ENCODE measurements at places on chromosomes 5 and 9.

DNA sequence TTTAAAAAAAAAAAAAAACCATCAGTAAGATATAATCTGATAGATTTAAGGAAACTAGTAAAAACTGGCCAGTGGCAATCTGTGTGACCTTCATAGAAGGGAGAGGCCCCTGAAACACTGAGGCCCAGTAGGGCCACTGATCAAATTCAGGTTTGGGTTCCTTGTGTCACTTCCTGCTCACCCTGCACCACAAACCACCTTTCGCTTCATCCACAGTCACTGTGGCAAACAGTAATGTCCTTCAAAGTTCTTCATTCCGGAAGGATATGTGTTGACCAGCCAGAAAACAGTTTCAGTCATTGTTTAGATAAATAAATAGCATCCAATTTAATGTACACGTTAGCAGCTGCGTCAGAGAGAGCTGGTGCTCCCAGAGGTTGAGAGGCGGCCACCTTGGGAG lies 222.1 kb downstream of the CFAP90 start:
- no peak for DNase-seq

GRCh38 chr5:64899838-64900237 lies 131.1 kb downstream of the CWC27 start:
- DNase-seq: no peak

- DNase-seq: no peak
Observed at GRCh38 chr9:87285183-87285850, 212.3 kb upstream of the DAPK1 start.

DNA sequence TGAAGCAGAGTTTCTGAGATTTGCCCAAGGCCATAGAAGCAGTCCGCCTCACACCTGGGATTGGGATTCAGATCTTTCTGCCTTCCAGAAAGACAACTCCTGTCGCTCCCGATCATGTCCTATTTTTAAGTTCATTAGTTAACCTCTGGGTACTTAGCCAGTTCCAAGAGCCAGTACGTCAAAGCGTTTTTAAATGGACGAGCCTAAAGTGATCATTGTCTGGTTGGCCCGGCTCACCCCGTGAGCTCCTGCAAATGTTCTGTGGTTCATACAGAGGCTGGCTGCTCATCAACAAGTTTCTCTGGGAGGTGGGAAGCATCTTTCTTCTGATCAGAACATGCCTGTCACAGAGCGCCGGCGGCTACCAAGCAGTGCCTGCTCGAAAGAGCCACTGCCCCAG lies 554.5 kb upstream of the WWC1 start:
- DNase-seq: no peak

DNA sequence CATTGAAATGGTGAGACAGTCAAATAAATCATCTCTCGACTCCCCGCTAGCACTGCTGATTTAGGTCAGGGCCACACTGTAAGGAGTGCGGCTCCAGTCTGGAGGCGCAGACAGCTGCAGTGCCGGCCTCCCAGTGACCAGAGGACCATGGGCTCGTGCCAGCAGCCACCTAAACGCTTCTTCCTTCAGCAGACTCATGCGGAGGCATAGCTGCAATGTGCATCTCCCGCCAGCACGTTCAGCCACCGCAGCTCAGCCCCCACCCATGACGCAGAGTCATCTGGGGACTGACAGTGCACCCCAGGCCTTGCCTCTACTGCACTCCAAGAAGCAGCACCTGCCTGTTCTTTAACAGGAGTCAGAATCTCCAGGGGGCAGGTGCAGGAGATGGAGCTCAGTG lies 13.6 kb upstream of the MAPK9 start:
- no peak for DNase-seq

- DNase-seq: no peak
Observed at GRCh38 chr5:133478199-133478985, 133.9 kb downstream of the FSTL4 start.

- DNase-seq: no peak
Observed at GRCh38 chr5:120386981-120387380, 77.1 kb upstream of the PRR16 start.

DNA sequence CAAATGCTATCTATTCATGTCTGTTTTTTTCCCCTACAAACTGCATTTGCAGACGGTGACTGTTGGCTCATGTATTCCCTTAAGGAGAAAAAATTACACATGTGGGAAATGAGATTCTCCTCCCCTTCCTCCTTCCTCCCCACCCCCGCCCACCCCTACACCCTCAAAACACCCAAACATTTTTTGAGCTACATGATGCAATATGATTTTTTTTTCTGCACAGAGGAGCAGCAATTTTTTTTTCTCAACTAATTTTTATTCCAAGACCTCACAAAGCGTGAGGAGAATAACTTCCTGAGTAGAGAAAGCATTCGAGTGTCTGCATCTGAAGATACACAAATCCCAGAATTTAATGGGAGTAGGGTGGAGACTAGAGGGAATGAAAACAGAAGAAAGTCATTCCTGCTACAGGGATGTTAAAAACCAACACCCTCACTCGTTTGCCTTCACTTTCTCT lies 118.1 kb downstream of the PRDM6 start:
- no peak for DNase-seq

DNA sequence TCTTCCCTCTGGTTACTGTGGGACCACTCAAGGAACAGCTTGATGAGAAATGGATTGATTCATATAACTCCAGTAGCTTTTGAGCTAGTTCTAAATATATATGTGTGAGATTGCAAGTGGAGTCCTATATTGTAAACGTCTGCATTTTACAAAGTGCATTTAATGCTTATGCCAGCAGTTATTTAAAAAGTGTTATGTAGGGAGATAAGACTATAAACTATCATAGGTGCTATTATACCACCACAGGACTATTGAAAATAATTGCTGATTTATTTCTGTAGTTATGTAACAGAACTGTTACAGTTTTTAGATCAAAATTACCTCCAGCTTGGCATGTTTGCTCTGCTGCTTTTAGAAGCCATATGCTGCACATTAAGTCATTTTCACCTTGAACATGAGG lies 36.2 kb downstream of the PTCD2 start:
- DNase-seq: no peak

GRCh38 chr5:165149431-165149830 lies 1644.0 kb downstream of the MAT2B start:
- no peak for DNase-seq

- no peak for DNase-seq
Observed at GRCh38 chr9:13146840-13147239, 132.7 kb downstream of the MPDZ start.

DNA sequence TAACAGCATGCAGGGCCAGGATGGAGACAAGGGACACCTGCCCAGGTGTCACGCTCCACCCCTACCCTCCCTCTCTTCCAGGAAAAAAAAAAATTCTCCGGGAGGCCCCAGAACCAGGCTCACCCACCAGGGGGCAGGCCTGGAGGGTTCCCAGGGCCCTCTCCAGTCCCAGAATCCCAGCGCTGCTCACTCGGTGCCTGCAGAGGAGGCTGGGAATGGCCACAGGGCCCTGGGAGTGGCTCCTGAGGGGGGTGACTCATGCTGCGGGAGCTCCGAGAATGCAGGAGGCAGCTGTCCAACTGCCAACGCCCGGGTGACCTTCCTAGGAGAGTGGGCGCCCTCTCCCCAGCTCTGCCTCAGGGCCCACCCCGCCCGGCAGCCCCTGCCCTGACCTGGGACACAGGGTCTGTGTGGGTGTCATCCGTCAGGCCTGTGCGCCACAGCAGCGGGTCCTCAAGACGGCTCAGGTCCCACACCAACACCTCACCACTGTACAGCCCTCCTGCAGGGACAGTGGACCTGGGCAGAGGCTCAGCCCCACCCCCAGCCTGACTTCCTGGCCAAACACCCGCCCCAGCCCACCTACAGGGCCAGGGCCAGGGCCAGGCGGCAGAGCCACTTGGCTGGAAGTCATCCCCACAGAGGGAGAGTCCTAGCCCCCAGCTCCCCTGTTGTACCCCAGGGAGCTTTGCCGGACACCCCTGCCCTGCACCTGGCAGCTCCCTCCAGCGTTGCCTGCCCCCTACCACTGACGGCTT lies 21.2 kb downstream of the DYNC2I2 start:
- DNase-seq: peak; percentile 94

DNA sequence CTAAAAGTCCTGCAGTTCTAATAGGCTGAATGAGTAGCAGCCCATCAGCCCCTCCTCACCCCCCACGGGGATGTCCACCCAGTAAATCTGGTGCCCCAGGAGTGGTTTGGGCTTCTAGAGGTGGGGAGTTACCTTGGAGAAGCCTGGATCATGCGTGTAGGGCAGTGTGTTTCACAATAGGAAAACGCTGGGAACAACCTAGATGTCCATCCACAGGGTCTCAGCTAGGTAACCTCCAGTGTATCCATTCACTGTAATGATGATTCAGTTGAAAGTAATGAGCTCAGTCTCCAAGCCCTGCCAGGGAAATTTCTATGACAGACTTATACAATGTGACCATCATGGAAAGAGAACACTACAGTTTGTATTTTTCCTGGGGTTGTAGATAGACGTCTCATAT lies 51.8 kb downstream of the NDST1 start:
- DNase-seq: peak; percentile 17

- no peak for DNase-seq
Observed at GRCh38 chr5:18244309-18244708, 610.0 kb downstream of the TAF11L14 start.

DNA sequence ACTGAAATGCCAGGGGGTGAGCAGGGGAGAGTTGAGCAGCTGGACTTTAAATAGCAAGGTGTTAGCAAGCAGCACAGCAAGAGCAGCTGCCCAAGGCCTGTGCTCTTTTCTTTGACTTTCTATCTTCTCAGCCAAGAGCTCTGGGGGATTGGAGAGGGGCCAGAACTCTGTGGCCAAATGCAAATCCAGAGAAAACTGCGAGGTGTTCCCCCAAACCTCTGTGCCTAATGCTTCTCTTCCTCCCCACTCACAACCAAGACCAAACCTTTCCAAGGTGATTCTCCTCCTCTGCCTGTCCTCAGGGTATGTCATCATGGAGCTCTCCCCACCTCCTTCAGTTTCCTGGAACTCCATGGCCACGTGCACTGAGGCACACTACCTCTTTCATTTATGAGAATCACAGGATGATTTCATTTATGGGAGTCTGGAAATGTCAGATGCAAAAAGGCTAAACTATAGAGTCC lies 118.7 kb upstream of the WWC1 start:
- no peak for DNase-seq

DNA sequence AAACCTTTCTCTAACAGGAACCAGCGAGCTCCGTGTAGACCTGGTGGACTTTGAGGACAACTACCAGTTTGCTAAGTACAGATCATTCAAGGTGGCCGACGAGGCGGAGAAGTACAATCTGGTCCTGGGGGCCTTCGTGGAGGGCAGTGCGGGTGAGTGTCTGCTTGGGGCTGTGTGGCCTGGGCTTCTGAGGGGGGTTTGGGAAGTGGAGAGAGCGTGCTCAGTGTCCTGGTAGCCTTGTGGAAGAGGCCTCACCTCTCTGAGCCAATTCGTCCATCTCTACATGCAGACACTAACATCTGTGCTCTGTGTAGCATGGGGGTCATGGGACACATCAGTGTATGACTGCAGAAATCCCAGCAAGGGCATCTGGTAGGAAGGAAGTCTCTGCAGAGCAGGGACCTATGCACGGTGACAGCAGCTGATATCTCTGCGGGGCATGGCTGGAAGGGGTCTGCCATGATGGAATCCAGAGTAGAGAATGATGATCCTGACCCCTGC lies 5.9 kb downstream of the FCN2 start:
- DNase-seq: no peak

DNA sequence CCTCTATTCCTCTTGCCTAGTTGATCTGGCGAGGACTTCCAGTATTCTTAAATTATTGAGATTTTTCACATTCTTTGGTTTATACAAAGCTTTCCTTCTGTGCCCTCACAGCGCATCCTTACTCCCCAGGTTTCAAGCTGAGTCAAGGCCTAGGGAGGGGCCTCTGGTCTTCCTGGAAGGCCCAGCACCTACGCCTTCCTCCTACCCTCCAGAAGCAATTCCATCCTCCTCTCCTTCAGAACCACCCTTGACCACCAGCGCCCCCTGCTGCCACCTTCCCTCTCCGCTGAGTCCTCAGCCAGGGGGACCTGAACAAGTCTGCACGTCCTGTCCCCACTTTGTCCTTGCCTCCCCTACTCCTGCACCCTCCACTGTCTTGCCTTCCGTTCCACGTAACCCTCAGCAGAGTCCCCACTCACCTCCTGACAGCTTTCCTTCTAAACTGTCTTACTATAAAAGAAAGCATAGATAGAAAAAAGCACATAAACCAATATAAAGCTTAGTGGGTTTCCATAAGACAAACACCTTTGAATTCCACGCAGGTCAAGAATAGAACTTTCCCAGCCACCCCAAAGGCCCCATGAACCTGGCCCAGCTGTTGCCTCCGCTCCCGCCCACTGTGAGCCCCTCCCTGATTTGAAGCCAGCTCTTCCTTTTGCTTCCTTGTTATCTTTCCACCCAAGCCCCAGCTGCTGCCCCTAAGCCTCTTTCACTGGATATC lies 63.0 kb upstream of the CTSL start:
- DNase-seq: peak; percentile 23

DNA sequence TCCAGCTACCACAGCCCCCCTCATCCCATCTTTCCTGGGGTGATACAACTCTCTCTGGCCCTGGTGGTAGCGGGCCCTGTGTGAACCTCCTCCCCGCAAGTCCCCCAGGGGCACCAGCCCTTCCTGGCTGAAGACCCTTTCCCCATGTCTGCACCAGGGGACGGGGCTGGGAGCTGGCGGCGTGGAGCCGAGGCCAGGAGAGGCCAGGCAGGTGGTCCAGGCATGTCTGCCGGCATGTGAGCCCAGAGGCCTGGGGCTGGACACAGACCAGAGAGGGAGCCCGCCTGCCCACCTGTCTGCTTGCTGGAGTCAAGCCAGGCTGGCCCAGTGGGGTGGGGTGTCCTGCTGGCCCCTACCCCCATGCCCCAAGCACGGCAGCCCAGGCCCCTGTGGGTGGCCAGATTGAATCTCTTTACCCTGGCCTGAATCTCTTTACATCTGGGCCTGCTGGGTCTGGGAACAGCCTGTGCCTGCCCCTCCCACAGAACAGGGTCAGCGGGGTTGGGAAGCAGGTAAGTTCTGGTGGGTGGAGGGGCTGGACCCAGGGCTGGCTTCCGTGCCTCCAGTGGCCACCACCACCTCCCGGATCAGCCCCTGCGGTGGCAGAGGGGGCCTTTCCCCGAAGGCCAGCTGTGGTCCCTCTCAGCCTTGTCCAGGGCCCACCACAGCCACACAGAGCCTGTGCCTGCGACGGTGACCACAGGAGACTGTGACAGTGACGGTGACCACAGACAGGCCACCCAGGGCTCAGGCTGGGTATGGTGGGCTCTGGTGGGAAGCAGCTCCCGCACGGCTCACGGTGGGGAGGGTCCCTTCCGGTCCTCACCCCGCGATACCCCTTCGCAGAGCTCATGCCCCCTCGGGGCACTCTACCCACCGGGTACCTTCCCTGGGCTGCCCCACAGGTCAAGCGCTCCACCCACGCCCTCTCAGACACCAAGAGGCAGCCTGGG lies 7.1 kb downstream of the LCN12 start:
- no peak for DNase-seq

DNA sequence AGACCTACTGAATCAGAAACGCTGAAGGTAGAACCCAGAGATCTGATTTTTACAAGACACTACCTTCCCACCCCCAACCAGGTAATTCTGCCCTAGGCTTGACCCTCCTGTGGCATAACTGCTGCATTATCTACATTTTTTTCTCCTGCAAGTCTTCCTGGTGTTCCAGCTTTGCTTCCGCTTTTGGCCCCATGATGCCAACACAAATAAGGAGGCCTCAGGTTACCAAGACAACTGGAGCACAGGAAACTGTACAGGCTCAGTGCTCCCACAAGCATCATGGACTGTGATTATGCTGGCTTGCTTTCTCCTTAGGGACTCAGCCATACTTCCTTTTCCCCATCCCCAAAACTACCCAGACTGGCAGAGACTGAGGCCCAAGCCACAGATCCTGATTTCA lies 6.6 kb upstream of the MSMP start:
- DNase-seq: no peak

- peak; percentile 83 for DNase-seq
Observed at GRCh38 chr5:74206579-74207550, 433.7 kb downstream of the ENC1 start.

Data from GM04504 (cell line).